ENCODE measurements at places on chromosomes 11 and 22. TPM values are rescaled to one million over a fixed set of nuclear protein-coding genes. Genes with fewer than 3 reads are reported as not detected.

The OR52J3 gene
- polyA plus RNA-seq = not detected

The SELENOM gene
- polyA plus RNA-seq = 87.1 TPM

The OR9Q2 gene
- polyA plus RNA-seq = not detected

The CD59 gene
- 992 TPM for polyA plus RNA-seq

The GAL3ST1 gene
- 0.06 TPM for polyA plus RNA-seq

The TRIM51 gene
- polyA plus RNA-seq = not detected

The PRSS23 gene
- 146 TPM for polyA plus RNA-seq

The LRP5 gene
- 35.1 TPM for polyA plus RNA-seq

The IL10RA gene
- 0.11 TPM for polyA plus RNA-seq

The PARVG gene
- polyA plus RNA-seq = 0.02 TPM

The BTBD18 gene
- not detected for polyA plus RNA-seq

The CRYBB3 gene
- 0.59 TPM for polyA plus RNA-seq

The CCND1 gene
- polyA plus RNA-seq = 98.7 TPM

The MCM5 gene
- 69.5 TPM for polyA plus RNA-seq

The TSGA10IP gene
- not detected for polyA plus RNA-seq

The TENM4 gene
- polyA plus RNA-seq = 0.06 TPM

The PANX3 gene
- polyA plus RNA-seq = not detected

The GUCY1A2 gene
- 0.03 TPM for polyA plus RNA-seq

The FAM181B gene
- polyA plus RNA-seq = 0.03 TPM

The PRAME gene
- polyA plus RNA-seq = 0.03 TPM

The FGF4 gene
- not detected for polyA plus RNA-seq

The APOBEC3A gene
- polyA plus RNA-seq = not detected

The LRRC4C gene
- polyA plus RNA-seq = not detected

The MMP3 gene
- polyA plus RNA-seq = not detected

The GGT5 gene
- 293 TPM for polyA plus RNA-seq

The KCTD14 gene
- polyA plus RNA-seq = 0.64 TPM

The OR2AG2 gene
- polyA plus RNA-seq = 0.13 TPM

The SLC17A6 gene
- polyA plus RNA-seq = not detected

The TSPAN18 gene
- polyA plus RNA-seq = 32.0 TPM

The OR2AG1 gene
- not detected for polyA plus RNA-seq

Data from endothelial cell of umbilical vein (primary cell).